ENCODE measurements at places on chromosomes 12 and 14. TPM values are rescaled to one million over a fixed set of nuclear protein-coding genes. Genes with fewer than 3 reads are reported as not detected.

DNA sequence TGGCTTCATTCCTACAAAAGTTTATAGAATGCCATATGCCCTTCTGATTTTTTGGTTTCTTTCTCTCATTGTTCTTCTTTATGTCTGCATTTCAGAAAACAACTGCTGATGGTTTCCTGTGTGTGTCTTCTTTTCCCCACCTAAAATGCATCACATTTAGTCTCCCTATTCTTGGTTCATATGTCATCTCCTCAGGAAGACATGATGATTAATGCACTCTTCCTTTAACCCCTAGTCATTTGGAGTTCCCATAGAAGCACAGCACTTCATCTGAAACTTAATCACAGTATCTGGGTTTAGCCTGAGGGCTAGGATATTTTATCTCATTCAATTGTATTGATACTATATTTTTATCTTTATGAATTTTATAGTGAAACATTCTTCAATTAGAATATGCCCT is 21.5 kb downstream of the GNPNAT1 start:
- peak overlapping the region; percentile 74 for H3K27ac ChIP-seq
- DNase-seq = no peak
- H3K27me3 ChIP-seq = no peaks in the 10 kb centered on the region
- H3K4me3 ChIP-seq = no peak overlapping the region
- peaks cover 16% of the 10 kb centered on the region for H3K4me1 ChIP-seq

DNA sequence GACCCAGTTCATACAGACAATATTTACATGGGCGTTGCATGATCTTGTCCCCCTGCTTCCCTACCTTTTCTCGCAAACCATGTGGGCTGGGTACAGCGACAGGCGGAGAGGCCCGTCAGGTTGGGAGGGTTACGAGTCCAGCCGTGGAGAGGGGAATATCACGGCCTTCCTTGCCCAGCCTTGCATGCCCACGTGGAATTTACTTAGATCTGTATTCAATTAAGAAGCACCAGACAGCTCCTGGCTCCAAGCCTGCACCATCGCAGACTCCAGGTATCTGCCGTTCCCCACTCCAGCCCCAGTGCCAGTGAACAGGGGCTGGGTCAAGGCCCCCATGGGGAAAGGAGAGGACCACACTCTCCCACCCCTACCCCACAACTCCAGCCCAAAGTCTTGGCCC is 29.8 kb downstream of the BCL11B start:
- H3K27me3 ChIP-seq = no peaks in the 10 kb centered on the region
- DNase-seq = no peak
- peaks cover 58% of the 10 kb centered on the region for H3K36me3 ChIP-seq
- H3K27ac ChIP-seq = peak overlapping the region; percentile 99

GRCh38 chr12:69648476-69648875 is 37.8 kb upstream of the LRRC10 start:
- no peak overlapping the region for H3K4me3 ChIP-seq
- H3K4me1 ChIP-seq = no peaks in the 10 kb centered on the region
- peaks cover 4% of the 10 kb centered on the region for H3K27me3 ChIP-seq

DAO gene
- total RNA-seq = not detected

GLI1 gene
- 0.83 TPM for total RNA-seq

ADAM20 gene
- total RNA-seq = 0.45 TPM

Measured in activated CD8-positive, alpha-beta T cell treated with anti-CD3 and anti-CD28 coated beads for 36 hours (primary cell).